ENCODE measurements at places on chromosomes 12 and 14.

DNA sequence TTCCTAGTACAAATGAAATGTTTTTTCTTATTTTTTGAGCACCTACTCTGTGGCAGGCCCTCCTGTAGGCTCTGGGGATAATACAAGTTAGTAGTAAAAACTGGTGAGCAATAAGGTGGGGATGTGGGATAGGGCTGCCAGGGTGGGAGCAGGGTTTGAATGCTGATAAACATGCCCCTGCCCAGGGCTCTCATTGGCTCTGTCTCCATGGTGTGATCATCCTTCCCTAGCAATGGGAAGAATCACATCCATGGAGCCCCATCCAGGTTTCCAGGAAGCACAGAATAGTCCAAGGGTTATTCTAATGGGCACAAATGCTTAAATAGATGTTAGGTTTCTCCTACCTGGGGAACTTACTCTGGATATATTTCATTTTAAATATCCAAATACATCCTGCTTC is 45.5 kb downstream of the GIT2 start:
- no peak for DNase-seq

- DNase-seq, result no peak
Measured at GRCh38 chr12:106113446-106113823, 25.3 kb downstream of the NUAK1 start.

DNA sequence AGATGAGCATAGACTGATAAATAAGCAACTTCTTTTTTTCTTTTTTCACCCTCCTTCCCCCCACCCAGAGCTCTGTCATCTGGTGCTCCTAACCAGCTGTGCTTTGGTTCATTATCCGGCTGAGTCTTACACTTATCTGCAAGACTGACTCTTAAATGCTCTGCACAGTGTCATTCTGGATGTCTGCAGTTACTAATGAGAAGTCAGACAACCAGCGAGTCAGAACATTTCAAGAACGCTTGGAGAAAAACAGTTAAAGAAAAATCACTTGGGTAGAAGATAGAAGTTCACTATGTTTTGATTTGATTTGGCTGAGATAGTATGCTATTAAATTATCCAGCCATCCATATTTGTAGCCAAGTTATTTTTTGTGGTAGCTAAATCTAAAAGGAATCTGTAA is 328.9 kb upstream of the PRICKLE1 start:
- no peak for DNase-seq

GRCh38 chr14:55701638-55702037 is 121.6 kb downstream of the KTN1 start:
- no peak for DNase-seq

- no peak for DNase-seq
Measured at GRCh38 chr14:23613242-23614070, 22.7 kb upstream of the DHRS2 start.

DNA sequence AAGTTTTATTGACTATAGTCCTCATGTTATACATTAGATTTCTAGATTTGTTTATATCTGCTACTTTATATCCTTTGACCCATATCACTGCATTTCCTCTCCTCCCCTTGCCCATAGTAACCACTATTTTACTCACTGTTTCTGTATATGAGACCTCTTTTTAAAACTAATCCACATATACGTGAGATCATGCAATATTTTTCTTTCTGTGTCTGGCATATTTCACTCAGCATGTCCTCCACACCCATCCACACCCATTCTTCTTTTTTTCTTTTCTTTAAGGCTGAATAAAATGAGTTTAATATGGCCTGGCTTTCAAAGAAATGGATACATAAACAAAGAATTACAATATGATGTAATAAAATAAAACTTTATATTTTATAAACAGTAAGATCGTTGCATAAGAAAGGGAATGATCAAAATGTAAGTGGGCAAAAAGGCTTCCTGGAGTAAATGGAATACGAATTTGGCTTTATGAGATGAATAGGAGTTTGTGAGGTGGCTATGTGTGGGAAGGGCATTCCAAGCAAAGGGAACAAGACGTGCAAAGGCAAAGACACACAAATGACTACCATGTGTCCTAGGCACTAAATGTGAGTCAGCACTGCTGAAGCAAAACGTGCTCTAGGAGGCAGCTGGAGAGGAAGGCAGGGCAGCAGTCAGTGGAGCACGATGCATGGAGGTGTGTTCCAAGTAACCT is 53.2 kb upstream of the HIF1A start:
- no peak for DNase-seq

Measured in NCI-H2081 treated with DMSO at 0.1 percent for 48 hours (cell line).